ENCODE measurements at places on chromosomes 7 and 10. TPM values are rescaled to one million over a fixed set of nuclear protein-coding genes. Genes with fewer than 3 reads are reported as not detected.

The JAKMIP3 gene
- total RNA-seq = 0.16 TPM

The PDGFA gene
- 53.0 TPM for total RNA-seq

The KNDC1 gene
- total RNA-seq = 8.7 TPM

The UTF1 gene
- not detected for total RNA-seq

The DLX5 gene
- total RNA-seq = 0.82 TPM

The CDK14 gene
- total RNA-seq = 33.9 TPM

The IFIT1B gene
- total RNA-seq = not detected

The MCM10 gene
- 0.50 TPM for total RNA-seq

The GNGT1 gene
- 0.35 TPM for total RNA-seq

The MYO1G gene
- 14.3 TPM for total RNA-seq

The ARMC3 gene
- 5.5 TPM for total RNA-seq

The AIFM2 gene
- 12.7 TPM for total RNA-seq

The CALHM3 gene
- not detected for total RNA-seq

The SCART1 gene
- 3.9 TPM for total RNA-seq

The C7orf57 gene
- 0.63 TPM for total RNA-seq

The TLL2 gene
- total RNA-seq = 0.98 TPM

The PIP gene
- total RNA-seq = 0.47 TPM

The EBF3 gene
- total RNA-seq = 0.98 TPM

The LRRTM3 gene
- total RNA-seq = 0.22 TPM

Measured in kidney (tissue), 22 donors.